GM23248 (cell line): ENCODE measurements at places on chromosomes 4 and X.

DNA sequence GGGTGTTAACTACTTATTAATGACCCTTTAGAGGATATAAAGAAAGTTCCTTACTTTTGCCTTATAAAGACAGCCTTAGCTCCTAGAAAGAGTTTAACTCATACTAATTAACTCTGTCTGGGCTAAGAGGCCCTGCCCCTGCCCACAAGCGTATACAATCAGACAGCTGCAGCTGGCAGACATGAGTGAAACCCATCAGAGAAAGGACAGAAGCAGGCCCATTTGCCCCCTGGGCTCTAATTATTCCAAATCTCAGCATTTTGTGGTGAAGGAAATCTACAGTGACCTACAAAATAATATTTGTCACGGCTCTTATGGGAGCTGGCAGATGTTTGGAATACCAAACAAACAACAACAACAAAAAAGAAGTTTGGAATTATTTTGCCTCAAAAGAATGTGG is 71.8 kb downstream of the CHRDL1 start:
- DNase-seq, result no peak

GRCh38 chr4:101885574-101885973 is 95.0 kb downstream of the BANK1 start:
- no peak for DNase-seq

- DNase-seq, result peak; percentile 15
Measured at GRCh38 chr4:8351931-8352367, 82.4 kb downstream of the HTRA3 start.

GRCh38 chr4:78756776-78757175 is 19.4 kb upstream of the BMP2K start:
- no peak for DNase-seq

DNA sequence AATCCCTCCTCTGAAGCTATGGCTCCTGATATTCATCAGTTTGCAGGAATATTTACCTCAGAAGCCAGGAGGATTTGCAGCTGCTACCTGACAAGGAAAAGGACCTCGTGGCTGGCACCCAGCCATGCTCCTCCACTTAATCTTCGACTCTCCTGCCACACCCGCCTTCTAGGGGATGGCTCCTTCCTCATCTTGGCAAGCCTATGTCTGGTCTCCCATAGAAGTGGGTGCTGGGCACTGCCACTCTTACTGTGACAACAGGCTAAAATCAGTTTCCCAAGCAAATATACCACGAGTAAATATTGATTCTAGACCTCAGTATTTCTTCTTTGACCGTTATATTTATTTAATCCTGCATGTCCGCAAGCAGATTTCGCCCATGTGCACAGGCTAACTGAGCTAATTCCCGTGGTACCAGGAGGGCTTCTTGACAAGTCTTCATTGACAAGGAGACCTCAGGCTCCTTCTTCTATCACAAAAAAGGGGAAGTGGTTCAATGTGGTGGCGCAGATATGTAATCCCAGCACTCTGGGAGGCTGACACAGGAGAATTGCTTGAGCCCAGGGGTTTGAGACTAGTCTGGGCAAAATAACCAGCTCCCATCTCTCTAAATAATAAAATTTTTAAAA is 52.6 kb upstream of the DCTD start:
- no peak for DNase-seq

- no peak for DNase-seq
Measured at GRCh38 chrX:148416142-148416541, 84.3 kb upstream of the AFF2 start.

DNA sequence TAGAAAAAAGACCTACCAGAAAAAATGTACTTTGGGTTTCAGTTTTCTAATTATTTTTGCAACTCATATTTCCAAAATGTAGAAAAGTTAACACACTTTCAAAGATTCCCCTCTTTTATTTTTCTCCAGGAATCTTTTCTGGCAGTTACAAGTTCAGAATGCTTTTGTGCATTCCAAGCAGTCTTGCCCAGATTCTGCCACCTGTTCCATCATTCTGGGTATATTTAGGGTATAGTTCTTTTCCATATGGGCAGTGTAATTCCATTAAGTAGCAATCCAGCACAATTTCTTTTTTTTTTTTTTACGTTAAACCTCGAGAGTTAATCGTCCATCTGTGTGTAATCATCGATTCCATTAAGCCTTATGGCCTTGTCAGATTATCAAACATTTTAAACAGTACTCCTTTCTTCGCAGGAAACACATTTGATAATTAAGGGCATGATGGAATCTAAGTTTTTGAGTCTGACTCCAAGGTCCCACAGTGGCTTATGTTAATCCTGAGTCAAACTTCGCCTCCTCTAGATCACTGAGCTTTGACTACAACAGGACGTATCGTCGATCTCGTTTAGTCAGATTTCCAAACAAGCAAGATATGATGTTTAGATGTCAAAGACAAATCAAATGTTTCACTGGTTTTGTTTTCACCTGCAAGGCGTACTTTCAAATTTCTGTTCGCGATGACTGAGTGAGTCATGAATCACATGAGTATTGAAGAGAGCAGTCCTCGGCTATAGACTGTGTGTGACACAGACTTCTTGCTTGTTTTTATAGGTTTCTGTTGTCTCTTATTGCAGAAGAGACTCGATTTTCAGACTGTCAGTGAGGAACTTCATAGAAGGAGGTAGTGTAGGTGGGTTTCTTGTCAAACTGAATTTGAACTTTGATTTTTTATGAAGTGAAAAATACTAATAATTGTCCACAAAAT is 118.9 kb upstream of the GK2 start:
- no peak for DNase-seq

DNA sequence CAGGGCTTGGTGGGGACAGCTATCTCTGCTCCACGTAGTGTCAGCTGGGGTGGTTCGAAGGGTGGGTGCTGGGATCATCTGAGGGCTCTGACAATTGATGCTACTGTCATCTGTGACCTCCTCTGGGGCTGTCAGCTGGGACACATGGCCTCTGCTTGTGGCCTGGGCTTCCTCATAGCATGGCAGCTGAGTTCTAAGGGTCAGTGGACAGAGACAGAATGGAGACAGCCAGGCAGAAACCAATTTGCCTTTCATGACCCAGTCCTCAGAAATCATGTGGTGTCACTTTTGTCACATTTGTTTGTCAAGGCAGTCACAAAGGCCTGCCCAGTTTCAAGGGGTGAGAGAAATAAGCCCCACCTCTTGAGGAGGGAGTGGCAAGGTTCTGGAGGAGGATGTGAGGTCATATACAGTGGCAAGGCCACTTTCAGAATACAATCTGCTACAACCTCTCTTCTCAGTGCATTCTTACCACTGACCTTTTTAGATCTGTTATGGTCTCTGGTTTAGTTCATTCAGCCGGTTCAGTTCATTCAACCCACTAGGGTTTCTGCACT is 103.6 kb upstream of the BCOR start:
- no peak for DNase-seq

GRCh38 chr4:6206771-6207290 is 6.5 kb upstream of the JAKMIP1 start:
- DNase-seq, result no peak

- peak; percentile 12 for DNase-seq
Measured at GRCh38 chr4:81225252-81225651, 10.2 kb upstream of the PRKG2 start.

GRCh38 chr4:136864604-136865185 is 667.6 kb downstream of the PCDH18 start:
- DNase-seq, result peak; percentile 80

DNA sequence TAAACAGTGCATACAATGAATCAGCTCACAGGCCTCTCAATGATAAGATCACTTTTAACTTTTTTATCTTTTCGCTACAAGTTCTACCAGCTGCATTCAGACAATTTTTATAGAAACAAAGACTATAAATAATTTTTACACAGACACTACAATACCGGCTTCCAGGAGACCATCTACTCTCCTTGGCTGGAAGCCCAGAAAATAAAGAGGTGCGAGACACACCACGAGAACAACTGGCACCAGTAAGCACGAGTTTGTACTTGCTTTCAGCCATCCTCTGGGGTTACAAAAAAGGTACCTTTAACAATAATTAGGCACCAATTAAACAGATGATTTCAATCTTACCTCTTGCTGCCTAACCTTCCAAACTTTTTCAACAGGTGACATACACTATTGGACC is 11.2 kb upstream of the PRDX4 start:
- DNase-seq, result no peak

DNA sequence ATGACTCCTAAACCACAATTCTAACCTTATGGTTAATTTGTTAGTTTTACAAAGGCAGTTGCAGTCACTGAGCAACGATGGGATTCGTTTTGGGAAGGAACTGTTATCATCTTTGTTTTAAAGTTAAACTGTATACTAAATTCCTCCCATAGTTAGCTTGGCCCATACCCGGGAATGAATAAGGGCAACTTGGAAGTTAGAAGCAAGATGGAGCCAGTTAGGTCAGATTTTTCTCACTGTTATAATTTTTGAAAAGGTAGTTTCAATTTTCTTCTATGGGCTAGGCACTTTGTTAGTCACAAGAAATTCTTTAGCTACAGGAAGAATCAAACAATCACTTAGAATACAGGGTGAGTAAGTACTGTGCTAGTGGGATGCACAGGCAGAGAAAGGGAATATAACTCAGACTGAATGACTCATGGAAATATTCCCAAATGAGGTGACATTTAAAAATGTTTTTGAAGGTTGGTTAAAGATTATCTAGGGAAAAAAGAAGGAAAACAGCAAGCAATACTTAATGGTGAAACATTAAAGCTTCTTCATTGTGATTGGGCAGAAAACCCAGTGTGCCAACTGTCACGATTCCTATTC is 153.6 kb downstream of the MAGEB17 start:
- peak; percentile 55 for DNase-seq

DNA sequence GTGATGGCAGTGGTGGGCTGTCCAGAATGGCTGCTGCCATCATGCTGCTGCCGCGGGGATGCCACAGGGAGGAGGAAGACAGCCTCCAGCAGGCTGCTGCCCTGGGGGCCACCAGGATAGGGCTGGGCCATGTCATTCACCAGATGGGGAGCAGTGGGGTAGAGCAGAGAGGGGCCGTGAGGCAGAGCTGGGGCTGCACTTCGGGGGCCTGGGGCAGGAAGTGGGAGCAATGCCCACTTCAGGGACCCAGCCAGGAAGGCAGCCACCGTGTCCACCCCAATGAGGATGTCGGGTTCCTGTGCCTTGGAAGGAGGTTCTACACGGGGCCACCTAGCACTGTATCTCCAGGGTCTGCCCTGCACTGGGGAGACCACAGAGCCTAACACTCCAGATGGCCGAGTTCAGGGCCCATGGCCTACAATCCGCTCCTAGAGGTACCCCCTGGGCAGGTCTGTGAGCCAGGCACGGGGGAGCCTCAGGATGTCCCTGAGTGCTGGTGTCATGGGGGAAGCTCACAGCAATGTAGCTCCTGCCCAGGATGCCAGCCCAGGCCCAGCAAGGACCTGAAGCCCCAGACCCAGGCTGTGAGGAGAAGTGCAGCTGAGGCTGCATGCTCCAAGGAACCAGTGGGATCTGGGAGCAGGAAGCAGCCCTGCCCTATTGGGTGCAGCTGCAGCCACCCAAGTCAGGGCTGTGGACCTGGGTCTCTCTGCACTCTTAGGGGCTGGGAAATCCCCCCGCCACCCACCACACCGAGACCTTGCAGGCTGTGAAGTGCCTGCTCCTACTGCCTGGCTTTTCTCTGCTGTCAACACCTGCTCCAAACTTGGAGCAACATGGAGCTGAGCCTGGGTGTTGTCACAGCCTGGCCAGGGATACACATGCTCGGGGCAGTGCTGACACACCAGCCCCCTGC is 140.3 kb downstream of the PDHA2 start:
- DNase-seq, result no peak

DNA sequence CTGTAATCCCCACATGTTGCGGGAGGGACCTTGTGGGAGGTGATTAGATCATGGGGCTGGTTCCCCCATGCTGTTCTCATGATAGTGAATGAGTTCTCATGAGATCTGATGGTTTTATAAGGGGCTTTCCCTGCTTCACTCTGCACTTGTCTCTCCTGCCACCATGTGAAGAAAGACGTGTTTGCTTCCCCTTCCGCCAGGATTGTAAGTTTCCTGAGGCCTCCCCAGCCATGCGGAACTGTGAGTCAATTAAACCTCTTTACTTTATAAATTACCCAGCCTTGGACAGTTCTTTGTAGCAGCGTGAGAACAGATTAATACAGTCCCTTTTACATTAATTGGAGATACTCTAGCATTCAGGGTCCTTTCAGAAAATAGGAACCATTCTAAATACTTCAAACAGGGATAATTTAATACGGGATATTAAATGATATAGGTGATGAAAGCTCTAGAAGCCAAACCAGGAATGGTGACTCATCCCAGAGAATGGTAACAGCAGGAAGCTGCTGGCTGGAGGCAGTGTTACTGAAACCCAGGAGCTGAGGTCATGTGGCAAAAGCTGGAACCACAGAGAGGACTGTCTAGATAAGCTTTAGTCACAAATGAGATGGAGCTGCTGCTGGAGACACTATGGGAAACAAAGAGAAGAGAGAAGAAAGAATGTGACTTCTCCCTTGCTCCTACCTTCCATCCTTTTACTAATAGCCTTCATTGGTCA is 57.3 kb downstream of the GSTCD start:
- DNase-seq, result peak; percentile 83

- DNase-seq, result no peak
Measured at GRCh38 chr4:182569561-182569960, 326.4 kb downstream of the TENM3 start.

DNA sequence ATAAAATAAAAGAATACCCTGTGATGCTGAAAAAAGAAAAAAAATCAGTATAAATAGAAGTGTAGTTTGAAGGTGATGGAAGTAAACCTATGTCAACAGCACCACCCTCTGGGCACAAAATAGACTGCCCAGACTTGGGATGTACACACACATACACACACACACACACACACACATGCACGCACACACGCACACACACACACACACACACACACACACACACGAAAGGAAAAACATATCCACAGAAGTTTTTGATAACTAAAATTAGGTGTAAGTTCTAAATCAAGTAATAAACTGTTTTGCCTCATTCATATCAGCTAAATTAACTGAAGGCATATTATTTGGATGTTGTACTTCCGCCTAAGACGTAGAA is 40.5 kb downstream of the ANXA5 start:
- DNase-seq, result peak; percentile 69

GRCh38 chr4:158003212-158003611 is 169.6 kb downstream of the GASK1B start:
- DNase-seq, result no peak

GRCh38 chr4:24770032-24770584 is 25.3 kb upstream of the SOD3 start:
- peak; percentile 92 for DNase-seq

DNA sequence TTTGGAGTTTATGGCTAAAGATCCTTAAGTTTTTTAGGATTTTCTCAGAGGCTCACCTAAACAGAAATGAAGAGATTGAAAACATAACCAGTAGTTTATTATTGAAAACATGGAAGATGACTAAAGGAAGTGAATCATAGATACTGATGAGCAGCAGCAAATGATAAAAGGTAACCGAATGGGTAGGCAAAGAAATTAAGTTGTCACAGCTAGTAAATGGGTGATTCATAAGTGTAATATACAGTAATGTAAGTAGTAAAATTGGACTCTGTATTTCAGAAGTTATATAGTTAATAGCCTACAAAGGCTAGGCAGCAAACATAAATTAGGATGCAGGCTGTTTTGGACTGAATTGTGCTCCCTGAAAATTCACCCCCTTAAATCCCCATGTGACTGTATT is 59.0 kb upstream of the ADGRA3 start:
- DNase-seq, result no peak

GRCh38 chr4:10260777-10261176 is 144.2 kb upstream of the WDR1 start:
- DNase-seq, result peak; percentile 25
